ENCODE measurements at places on chromosomes 16 and 17.

DNA sequence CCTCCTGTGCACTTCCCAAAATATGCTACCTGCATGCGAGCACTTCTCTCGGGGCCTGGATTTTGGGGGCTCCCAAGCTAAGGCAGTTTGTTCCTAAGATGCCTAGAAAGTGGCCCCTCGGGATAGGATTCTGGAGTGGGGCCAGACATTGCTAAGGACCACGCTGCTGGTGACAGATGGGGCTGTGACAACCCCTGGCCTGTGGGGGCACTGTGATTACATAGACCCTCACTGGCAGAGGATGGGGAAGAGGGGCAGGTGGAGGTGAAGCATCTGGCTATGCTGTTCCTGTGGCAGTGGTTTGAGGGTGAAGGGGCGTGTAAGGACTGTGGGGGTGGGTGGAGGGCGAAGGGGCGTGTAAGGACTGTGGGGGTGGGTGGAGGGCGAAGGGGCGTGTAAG is 128.4 kb downstream of the ENGASE start:
- DNase-seq, result no peak

DNA sequence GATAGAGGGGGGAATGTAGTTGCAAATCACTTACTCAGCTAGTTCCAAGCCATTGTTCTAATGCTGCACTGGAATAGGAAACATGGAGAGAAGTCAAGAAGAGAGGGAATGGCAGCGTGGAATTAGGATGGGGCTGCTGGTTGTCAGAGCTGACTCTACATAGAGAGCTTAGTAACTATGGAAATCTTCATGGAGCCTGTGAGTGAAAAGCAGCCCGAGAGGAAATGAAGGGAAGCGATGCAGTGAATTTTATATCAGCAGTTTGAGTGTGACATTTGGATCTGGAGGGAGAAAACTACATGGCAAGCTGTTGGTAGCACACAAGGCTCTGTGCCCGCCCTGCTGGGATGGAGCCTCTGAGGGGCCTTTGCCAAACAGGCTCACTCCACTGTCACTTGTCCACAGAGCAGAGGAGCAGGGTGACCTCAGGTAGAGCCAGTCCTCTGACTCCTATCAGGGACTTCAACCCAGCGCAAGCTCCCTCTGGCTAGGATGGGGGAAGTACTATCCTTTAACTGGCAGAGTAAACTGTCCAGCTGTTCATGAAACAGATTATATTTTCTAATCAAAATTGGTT is 27.9 kb upstream of the PMFBP1 start:
- DNase-seq, result no peak

GRCh38 chr17:43217614-43218087 is 6.0 kb downstream of the TMEM106A start:
- DNase-seq, result no peak

DNA sequence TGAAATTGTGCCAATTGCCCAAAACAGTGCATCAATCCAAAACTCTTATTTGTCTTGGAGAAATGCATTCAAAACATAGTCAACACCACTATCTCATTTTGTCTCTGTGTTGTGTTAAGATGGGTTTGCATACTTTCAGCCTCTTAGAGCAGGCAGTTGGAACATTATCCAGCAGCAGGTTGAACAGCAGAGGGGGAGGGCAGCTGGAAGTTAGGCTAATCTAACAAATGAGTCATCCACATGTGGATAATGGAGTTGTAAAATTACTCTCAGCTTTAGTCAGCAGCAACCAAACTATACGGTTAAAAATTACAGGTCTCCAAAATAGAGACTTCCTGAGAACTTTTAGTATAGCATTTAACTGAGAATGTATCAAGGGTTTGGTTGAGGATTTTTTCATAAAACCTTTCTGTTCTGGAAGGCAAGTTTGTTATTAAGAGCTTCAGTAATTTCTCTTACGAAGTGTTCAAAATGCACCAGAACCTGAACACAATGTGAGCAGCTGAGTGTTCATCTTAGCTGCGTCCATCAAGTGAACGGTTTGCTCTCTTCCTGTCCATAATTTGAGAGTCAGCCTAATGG is 46.3 kb downstream of the PRKCA start:
- peak; percentile 73 for DNase-seq

- DNase-seq, result no peak
Measured at GRCh38 chr17:79757140-79757745, 20.7 kb upstream of the CBX2 start.

DNA sequence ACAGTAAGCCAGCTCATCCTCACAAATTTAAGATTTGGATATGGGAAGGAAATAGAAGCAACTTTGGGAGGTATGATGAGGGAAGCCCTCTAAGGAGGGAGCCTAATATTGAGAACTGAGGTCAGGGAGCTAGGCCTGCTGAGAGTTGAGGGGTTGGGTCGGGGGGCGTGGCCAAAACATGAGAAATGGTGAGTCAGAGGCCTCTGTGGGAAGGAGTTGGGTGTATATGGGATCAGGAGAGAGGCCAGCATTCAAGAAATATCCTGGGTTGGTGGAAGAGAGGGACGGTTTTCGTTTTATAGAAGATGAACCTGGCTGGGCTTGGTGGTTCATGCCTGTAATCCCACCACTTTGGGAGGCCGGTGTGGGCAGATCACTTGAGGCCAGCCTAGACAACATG is 48.4 kb downstream of the CLEC16A start:
- peak; percentile 87 for DNase-seq

DNA sequence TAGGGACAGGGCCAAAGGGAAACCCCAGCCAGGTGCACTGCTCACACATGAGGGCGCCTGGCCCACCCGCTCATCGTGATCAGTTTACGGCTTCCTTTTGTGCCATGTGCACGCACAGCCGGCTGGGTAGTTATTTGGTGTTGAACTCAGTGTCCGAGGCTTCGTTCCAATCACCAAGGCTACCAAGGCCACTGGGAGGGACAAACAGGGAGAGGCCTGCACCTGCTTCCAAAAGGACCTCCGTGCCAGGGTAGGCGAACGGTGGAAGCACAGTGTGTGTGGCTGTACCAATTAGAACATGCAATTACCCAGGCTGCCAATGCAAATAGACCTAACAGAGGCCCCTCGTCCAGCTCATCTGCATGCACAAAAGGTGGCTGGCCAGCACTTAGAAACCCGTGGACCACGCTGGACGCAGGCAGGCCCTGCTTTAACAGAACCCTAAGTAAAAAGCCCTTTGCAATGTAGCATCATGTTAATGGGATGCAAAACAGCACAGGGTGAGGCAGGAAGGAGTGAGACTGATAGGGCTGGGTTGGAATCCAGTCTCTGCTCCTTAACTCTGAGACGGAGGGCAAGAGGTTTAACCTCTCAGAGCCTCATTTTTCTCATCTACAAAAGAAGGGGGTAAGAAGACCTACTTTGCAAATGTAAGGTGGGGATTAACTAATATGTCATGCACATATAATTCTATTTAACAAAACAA is 204.0 kb downstream of the XYLT1 start:
- no peak for DNase-seq

GRCh38 chr17:21379080-21379711 is 3.0 kb downstream of the KCNJ12 start:
- DNase-seq, result no peak

DNA sequence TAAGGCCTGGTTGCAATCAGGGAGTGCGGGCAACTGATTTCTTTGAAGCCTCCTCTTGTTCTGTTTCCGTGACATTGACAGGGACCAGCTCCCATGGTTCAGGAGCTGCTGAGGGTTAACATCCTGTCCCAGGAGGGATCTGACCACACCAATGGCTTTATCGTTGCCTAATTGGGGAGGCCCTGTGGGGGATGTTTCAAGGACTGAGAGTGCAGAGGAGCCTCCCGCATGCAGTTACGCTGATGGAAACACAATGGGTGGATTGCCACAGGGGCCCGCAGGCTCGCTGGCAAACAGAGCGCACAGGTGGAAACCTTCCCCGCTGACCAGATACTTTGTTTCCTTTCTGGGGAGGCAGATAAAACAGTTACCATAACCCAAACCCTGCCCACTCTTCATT is 23.8 kb upstream of the ABCC1 start:
- no peak for DNase-seq

- no peak for DNase-seq
Measured at GRCh38 chr17:68238164-68238870, 9.5 kb upstream of the AMZ2 start.

- DNase-seq, result no peak
Measured at GRCh38 chr17:29225396-29225795, 21.3 kb upstream of the CRYBA1 start.

Data from urothelium cell line (cell line).